ENCODE measurements at places on chromosomes 5 and 9.

DNA sequence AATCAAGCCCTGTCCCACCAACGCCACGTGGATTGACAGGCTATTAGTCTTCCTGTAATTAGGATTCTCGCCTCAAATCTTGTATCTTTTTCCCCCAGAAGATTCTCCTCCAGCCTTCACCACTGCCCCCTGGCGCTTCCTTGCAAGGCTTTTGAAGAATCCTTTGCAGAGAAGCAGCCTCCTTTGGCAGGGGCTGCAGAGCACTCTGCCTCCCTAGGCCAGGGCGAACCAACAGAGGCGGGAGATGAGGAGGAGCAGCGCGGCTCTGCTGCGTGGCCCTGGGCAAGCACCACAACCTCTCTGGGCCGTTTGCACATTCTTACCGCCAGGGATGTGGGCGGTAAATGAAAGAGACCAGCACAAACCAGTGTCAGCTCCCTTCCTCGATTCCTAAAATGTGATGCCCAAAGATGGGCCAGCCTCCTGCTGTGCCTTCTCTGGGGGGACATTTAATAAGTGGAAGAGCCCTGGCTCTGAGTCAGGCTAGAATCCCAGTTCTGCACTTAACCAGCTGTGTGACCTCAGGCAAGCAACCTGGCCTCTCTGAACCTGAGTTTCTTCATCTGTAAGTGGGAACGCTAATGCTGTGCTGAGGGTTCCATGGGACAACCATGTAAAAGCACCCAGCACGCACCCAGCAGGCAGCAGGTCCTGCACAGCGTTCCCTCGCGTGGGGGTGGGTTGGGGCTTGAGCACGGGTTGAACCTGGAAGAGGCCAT lies 128.6 kb downstream of the KCNIP1 start:
- DNase-seq: no peak

- DNase-seq: no peak
These were observed 17.6 kb upstream of the NDST1 start for GRCh38 chr5:150490296-150490669.

DNA sequence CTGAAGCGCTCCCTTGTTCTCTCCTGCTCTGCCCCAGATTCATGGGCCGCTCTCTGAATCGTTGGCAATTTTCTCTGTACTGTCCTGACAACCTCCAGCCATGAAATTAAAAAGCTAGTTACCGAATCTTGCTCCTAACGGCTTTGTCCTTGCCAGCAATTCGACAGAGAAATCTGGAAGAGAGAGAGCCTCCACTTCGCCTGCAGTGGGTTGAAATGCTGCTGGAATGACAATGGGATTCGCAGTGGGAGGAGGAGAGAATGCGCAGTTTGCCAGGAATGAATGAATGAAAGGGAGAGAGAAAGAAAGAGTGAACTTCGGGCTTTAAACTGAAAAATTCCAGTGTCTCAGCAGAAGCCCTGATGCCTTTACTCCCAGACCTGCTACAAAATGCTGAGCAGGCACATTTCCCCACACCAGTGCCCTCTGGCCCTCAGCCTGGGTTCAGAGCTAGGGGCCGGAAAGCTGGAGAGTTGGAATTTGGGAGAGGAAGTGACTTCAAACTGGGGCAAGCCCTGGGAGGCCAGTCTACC lies 11.5 kb upstream of the BOD1 start:
- DNase-seq: no peak

GRCh38 chr5:1527533-1528205 lies 3.9 kb upstream of the LPCAT1 start:
- no peak for DNase-seq

DNA sequence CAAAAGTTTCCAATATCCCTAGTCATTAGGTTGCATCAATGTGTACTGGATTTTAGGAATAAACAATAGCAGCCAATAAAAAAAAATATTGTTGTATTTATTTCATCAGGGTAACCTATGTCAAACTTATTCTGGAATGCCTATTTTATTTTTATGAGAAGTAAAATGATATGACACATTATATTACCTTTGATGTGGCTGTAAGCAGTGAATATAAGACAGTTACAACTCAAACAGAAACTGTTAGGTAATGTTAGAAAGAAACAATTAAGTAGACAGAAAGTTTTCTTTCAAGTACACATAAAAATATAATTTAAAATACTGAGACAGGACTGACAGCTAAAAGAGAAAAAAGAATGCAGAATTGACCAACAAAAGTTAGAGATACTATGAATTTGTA lies 65.5 kb downstream of the GNG10 start:
- no peak for DNase-seq

- DNase-seq: no peak
These were observed 13.6 kb downstream of the AHRR start for GRCh38 chr5:334903-335739.

DNA sequence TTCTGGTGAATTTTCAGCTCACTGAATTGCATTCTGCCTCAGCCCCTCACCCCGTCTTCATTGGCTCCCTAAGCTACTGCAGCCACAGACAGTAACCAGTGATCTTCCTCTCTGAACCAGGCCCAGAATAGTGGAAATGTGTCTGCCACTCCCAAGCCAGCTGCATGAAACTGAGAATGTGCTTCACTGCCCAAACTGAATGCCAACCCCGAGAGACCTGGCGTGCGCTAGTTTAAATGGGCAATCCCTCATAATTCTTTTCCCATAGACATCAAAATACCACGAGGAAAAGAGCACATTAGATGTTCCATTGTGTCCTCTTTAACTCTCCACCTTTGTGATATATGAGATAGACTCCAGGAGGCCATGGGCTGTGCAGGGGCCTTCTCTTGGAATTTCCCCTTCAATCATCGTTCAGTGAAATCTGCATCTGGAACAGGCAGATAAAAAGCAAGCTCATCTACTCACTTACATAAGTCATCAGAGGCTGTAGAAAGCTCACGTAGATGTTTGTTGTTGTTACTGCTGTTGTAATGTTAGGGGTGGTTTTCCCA lies 320.2 kb downstream of the NFIB start:
- no peak for DNase-seq

- DNase-seq: no peak
These were observed 360.4 kb upstream of the ACTBL2 start for GRCh38 chr5:57843059-57843367.

GRCh38 chr5:72290356-72291133 lies 29.5 kb downstream of the MRPS27 start:
- no peak for DNase-seq

GRCh38 chr5:163757344-163757743 lies 251.9 kb downstream of the MAT2B start:
- DNase-seq: no peak

GRCh38 chr5:180086816-180087399 lies 15.3 kb upstream of the RNF130 start:
- DNase-seq: no peak

- no peak for DNase-seq
These were observed 36.4 kb downstream of the JADE2 start for GRCh38 chr5:134561871-134562296.

DNA sequence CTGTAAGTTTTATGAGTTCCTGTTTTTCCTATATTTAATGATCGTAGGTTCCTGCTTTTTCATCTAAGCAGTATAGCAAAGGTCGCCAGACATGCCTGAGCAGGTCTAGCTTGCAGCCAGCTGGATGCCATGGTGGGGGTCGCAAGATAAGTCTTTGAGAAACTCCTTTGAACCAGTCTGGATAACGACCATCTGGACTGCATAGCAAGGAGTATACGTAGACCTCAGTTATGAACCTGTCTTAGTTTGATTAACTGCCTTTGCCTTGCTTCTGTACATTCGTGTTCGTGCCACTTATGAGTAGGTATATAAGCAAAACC lies 8.4 kb upstream of the SPATA31E1 start:
- DNase-seq: no peak

GRCh38 chr5:124659798-124660197 lies 86.6 kb downstream of the ZNF608 start:
- DNase-seq: no peak

GRCh38 chr5:27830546-27830945 lies 792.2 kb upstream of the CDH9 start:
- DNase-seq: no peak

- DNase-seq: no peak
These were observed 166.1 kb upstream of the CCDC152 start for GRCh38 chr5:42590566-42590965.

DNA sequence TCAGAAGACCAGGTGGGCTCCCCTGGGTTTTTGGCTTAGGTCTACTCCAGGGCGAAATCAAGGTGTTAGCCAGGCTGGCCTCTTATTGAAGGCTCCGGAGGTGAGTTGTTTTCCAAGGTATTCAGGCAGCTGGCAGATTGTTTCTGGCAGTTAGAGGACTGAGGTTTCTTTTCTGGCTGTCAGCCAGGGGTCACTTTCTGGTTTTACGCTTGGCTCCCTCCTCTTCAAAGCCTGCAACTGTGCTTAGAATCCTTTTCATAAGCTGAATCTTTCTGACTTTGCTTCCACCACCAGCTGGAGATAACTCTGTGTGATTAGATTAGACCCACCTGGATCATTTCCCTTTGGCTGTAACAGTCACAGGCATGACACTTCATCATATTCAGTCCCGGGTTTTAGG lies 24.6 kb downstream of the RFK start:
- DNase-seq: no peak

GRCh38 chr5:100273846-100274580 lies 261.2 kb upstream of the FAM174A start:
- no peak for DNase-seq

DNA sequence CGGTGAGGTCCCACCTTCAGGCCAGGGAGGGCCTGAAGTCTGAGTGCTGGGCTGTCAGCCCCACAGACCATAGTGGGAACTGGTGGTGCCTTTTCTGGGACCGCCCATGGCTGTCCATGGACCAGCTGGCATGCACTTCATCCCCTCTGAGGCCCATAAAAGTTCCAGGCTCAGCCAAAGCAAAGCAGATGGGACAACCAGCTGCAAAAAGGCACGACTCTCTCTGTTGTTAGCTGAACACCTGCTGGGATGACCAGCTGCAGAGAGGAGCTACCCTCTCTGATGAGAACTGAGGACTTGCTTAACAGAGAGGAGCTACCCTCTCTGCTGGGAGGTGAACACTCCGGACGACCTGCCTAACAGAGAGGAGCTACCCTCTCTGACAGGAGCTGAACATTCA lies 844.3 kb upstream of the DMAC1 start:
- DNase-seq: no peak

GRCh38 chr5:2299388-2300220 lies 416.9 kb upstream of the IRX4 start:
- DNase-seq: no peak

DNA sequence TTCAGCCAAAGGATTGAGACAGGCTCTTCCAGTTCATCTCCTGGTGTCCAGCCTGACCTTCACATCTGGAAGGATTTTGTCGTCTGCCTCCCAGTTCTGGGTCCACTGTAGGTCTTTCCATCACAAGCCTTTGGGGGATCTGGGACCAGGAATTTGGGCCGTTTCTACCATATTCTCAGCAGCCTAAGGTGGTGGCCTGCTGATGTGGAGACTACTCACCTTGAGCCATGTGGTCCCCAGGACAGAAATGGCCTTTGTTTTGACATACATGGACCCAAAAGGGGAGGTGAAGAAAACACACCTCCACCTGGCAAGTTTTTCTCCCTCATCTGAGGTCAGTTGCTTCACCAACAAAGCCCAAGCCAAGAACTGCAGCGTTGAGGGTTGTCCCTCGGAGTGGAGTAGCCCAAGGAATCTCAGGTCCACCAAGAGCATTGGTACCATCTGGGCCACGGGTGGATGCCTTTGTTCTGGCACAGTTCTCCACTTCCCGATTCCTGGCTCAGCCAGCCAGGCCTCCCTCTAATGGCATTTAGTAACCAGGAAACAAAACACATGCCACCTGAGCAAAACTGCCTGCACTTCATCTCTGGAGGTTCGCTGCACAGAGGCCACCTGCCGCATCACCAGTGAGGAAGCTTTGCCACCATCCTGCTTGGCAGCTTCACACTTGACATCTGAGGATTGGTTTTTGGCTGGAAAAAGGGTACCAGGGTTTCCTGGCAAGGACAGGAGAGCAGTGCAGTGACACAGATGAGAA lies 24.7 kb downstream of the AMBP start:
- no peak for DNase-seq

- DNase-seq: peak; percentile 5
These were observed 43.7 kb upstream of the ITGA1 start for GRCh38 chr5:52743970-52744369.

- DNase-seq: no peak
These were observed 98.8 kb downstream of the HSD17B3 start for GRCh38 chr9:96202971-96203780.

DNA sequence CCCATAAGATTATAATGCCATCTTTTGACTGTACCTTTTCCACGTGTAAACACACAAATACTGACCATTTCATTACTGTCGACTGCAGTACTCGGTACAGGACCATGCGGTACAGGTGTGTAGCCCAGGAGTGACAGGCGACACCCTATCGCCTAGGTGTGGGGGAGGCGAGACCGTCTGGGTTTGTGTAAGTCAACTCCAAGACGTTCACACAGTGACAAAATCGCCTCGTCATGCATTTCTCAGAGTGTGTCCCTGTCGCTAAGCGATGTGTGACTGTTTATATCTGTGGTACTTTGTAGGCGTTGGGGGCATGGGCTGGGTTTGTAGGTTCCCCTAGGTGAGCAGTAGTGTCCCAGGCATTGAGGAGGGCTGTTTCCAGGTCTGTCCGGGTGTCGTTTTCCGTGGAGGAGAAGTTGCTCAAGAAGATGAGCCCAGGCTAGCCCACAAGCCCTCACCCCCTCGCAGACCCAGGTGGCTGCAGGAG lies 20.3 kb downstream of the NEK6 start:
- no peak for DNase-seq

- DNase-seq: no peak
These were observed 60.6 kb downstream of the AUH start for GRCh38 chr9:91301161-91301560.

DNA sequence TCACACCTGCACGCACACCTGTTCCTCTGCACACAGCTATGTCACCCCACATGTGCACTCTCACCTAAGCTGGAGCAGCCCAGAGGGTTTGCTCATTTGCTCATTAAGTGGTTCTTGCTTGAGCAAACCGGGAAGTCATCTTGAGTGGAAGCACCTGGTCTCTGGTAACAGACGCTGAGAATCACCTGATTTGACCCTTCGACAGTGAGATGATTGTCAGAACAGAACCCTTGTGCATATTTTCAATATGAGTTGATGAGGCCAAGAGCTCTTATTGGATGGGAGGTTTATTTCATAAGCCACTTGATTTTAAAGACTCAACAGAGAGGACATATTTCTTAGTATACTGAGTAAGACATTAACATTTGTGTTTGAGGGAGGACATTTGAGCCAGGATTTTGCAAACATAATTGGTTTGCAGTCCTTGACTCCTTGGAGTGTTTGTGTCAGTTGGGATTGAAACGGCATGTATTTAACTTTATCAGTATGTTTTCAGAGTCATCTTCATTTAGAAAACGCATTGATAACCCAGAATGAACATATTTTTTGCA lies 22.1 kb upstream of the LPCAT1 start:
- DNase-seq: no peak
